Lung (tissue), 17 donors: ENCODE measurements at places on chromosomes 12 and 14.
A peak's percentile ranks its signal among the peaks of the same experiment; 100 is the strongest.

- no peak for DNase-seq
Measured at GRCh38 chr12:9607716-9608115, at the start of gene KLRB1. Gene KLRB1, minus strand, starts transcription at chr12:9607916. Its CDS starts 77 bp downstream, at chr12:9607839.

DNA sequence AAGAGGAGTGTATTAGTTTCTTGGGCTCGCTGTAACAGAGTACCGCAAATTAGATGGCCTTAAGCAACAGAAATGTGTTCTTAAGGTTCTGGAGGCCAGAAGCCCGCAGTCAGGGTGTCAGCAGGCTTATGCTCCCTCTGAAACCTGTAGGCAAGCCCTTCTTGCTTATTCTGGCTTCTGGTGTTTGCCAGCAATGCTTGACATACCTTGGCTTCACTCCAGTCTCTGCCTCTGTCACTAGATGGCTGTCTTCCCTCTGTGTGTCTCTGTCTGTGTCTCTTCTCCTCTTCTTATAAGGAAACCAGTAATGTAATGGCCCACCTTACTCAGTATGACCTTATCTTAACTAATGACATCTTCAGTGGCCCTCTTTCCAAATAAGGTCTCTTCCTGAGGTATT is 85.1 kb downstream of the DERA start:
- peak; percentile 37 for DNase-seq

DNA sequence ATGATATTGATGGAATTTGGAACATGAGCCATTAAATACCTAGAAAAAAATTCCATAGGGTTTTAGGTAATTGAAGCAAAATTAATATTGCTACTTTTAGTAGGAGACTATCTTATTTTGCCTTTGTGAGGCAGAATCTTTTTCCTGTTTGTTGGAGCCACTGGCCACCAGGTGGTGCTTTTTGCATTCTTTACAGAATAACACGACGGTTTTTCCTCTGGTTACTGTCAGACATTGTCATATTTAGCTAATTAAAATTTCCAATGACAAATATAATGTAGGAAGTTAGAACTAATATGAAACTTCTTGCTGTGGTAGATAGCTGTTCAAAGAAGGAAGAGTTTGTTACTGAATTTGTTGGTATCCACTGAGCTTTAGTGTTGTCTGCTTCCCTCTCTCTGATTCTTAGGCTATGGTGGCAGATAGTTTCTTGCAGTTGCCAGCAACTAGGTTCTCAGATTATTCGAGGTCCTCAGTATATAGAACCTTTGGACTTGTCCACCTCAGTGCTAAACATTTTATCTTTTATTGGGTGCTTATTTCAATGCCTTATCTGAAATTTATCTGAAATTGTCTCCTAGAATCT is 25.7 kb downstream of the RAB21 start:
- DNase-seq: peak; percentile 19

- DNase-seq: no peak
Measured at GRCh38 chr12:93798279-93799151, 121.3 kb downstream of the CRADD start.

DNA sequence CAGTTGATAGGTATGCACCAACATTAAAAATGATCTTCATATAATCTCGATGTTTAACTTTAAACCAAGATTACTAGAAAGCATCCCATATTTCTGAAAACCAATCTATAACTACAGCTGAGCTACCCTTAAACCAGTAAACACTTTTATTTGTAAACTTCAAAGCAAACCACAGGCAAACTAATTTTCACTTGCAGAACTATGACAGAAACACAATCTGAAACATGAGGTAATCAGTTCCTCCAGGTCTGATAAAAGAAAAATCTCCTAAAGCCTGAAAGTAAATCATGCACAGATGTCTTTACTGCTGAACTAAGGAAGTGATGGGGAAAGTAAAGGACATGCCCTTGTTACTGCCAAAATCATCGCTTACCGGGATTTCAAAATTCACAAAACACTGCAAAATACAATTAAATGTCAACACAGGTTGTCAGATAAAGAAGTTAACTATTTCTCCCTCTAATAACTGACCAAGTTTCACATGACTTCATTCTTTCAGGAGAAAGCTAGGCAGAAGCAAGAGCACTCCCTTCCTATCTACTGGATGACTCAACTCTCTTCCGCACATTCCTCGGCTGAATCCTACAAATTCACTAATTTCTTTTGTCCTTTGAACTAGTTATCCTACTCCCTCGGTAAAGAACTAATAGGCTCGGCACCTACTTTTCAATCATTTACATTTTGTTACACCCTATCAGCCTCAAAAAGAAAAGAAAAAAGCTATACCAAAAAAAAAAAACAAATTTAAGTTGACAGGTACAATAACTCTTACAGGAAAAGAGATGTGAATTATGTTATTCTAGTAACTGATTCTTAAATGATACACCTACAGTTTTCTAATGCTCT is 1.4 kb downstream of the EEA1 start:
- DNase-seq: peak; percentile 53

- DNase-seq: no peak
Measured at GRCh38 chr12:80776706-80777105, 60.0 kb downstream of the MYF5 start.

DNA sequence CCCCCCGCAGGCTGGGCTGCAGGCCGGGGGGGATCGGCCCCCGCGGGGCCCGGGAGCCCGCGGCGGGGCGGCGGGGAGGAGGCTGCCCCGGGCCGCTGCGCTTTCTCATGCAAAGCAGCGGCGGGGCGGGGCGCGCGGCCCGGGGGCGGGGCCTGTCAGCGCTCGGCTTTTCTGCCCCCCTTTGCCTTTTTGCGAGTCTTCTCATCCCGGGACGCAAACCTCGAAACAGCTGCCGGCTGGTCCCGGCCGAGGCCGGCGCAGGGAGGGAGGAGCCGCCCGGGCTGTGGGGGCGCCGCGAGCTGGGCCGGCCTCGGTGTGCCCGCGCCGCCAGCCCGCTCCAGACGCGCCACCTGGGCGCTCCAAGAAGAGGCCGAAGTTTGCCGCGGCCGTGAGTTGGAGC is at the start of gene FZD10:
FZD10 (plus strand) TSS at position 198 of the 400 bp plus-strand sequence. CDS start 479 bp downstream, outside the sequence.
- peak; percentile 86 for DNase-seq

DNA sequence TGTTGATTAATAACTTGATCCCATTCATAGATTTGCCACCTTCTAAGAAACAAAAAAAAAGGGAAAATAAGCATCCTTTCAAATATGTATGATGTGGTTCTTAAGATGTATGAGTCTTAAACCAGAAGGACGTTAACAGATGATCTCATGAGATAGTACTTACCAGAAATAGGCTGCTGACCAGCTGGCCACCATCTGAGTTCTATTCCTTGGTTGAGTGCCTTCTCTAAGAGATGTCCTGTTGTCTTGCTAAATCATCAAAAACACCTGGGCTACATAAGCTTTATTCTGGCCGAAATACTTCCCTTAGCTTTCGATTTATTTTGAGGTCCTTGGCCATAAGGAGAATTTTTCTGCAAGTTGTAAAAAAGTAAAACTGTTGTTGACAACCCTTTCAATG is 55.6 kb downstream of the GPR65 start:
- no peak for DNase-seq
